ENCODE measurements at places on chromosomes 11 and 22.

DNA sequence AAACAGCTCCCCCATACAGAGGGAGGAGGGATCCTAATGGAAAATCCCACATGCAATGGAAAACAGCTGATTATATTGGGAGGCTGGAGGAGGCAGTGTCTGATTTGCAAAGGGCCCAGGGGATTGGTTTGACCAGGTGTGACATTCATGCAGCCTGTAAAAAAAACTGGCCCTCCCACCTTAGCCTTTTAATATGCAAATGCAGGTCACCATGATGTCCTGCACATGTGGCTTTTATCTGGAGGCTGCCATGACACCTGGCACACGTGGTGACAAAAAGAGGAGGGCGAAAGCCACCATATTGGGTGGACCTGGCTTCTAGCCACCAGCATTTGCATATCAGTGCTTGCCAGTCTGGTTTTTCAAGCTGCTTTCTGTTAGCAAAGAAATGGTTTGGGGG lies 48.5 kb downstream of the ZNF280B start:
- DNase-seq, result no peak

DNA sequence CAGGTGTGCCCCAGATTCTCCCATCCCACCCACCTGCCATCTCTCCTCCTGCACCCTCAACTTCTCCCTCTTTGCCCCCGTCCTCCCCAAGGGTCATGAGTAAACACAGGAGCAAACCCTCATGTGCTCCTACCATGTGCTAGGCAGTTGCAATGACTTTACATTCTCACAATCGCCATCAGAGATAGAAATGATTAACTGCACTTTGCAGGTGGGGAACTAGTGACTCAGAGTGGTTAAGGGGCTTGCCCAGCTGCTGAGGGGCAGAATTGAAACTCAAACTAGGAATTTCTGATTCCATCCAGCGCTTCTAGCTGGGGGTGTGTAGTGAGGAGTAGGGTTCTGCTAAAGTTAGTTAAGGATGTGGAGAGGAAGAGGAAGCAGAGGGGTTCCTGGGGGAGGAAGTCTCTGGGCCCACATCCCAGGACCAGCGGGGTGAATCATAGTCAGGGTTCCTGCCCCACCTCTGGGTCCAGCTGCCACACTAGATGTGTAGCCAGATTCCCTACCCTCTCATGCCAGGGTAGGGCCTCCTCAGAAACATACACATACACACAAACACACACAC lies 16.0 kb upstream of the PRG2 start:
- no peak for DNase-seq

GRCh38 chr11:61771195-61771894 lies 18.9 kb downstream of the MYRF start:
- no peak for DNase-seq

GRCh38 chr11:9565822-9566560 lies 7.5 kb upstream of the WEE1 start:
- DNase-seq, result no peak
